ENCODE measurements at places on chromosomes 6 and 20. TPM values are rescaled to one million over a fixed set of nuclear protein-coding genes. Genes with fewer than 3 reads are reported as not detected.
A peak's percentile ranks its signal among the peaks of the same experiment; 100 is the strongest.

DNA sequence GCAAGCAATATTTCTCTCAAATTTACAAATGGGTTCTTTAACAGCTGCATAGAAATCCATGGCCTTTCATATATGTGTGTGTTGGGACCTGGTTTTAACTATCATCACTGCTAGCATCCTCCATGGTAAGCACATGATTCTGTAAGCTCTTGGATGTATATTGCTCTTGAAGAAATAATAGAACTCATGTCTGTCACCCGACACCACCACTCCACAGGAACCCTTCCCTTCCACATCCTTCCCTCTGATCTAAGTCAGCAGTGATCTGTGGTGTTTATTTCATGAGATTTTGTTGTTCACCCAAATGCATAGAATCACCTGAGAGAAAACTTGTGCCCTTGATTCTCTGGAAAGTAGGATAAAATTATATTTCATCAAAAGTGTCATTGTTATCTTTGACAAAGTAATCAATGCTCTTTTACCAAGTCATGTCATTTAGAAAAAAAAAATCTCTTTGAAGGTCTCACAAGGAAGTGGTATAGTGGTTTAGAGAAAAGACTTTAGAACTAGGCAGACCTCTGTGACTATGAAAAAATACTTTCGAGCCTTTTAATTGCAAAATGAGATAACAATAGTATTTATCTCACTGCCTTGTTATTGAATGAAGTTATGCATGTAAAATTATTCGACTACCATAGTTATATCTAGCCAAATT, 649.8 kb upstream of the SLC35B3 start:
- H3K4me1 ChIP-seq: no peaks in the 10 kb centered on the region
- no peak for DNase-seq
- no peak overlapping the region for H3K27ac ChIP-seq

GRCh38 chr6:34990971-34991560, 102.0 kb downstream of the ANKS1A start:
- H3K27ac ChIP-seq: no peak overlapping the region
- no peaks in the 10 kb centered on the region for H3K27me3 ChIP-seq
- peaks cover 26% of the 10 kb centered on the region for H3K36me3 ChIP-seq
- no peaks in the 10 kb centered on the region for H3K4me1 ChIP-seq
- H3K4me3 ChIP-seq: no peak overlapping the region
- DNase-seq: no peak

GRCh38 chr6:166739117-166739975, 112.3 kb upstream of the RPS6KA2 start:
- H3K27ac ChIP-seq: peak overlapping the region; percentile 64
- no peaks in the 10 kb centered on the region for H3K36me3 ChIP-seq
- H3K4me1 ChIP-seq: peaks cover 30% of the 10 kb centered on the region
- no peak for DNase-seq
- H3K27me3 ChIP-seq: no peaks in the 10 kb centered on the region

- no peak overlapping the region for H3K4me3 ChIP-seq
- H3K4me1 ChIP-seq: no peaks in the 10 kb centered on the region
- H3K27ac ChIP-seq: no peak overlapping the region
- H3K27me3 ChIP-seq: peaks cover 48% of the 10 kb centered on the region
- DNase-seq: no peak
These were observed 75.1 kb downstream of the PAX1 start for GRCh38 chr20:21780528-21780927.

GRCh38 chr20:59039233-59039632, 3.4 kb downstream of the PRELID3B start:
- H3K27ac ChIP-seq: no peak overlapping the region
- H3K27me3 ChIP-seq: no peaks in the 10 kb centered on the region
- no peak overlapping the region for H3K4me3 ChIP-seq
- peaks cover 25% of the 10 kb centered on the region for H3K36me3 ChIP-seq

DNA sequence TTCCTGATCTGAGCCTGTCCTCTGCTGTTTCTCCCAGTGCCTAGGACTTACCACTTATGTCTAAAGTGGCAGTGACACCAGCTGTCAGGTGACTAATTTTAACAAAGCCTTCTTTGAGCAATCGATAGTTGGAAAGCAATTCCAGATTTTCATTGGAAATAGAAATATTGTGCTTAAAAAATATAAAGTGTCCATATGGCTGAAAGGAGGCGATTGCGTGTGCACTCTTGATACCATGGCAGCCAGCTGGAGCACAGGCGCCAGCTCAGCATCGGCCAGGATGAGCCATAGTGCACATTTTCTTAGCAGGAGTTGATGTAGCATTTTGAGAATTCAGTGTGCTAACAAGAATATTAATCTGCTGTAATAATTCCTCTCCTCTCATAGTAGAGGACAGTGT, 70.0 kb downstream of the LRRC1 start:
- H3K36me3 ChIP-seq: no peaks in the 10 kb centered on the region
- peaks cover 24% of the 10 kb centered on the region for H3K4me1 ChIP-seq
- no peaks in the 10 kb centered on the region for H3K27me3 ChIP-seq
- H3K27ac ChIP-seq: no peak overlapping the region
- DNase-seq: no peak
- no peak overlapping the region for H3K4me3 ChIP-seq

DNA sequence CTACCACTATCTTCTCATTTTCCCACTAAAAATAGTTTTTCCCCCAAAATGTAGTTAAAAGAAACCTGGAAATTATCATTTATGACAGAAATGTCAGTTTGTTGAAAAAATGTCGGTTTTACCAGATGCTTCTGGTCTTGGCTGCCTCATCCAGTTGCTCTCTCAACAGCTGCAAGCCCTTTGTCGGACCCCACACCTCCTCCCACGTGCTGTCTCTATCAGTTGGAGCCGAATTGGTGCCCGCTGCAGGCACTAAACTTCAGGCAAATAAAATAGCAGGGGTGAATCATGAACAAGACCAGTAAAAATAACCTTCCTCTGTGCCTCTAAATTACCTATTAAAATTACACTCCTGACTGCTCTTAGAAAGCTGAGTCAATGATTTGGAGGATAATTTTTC, 129.5 kb upstream of the CEP162 start:
- H3K4me3 ChIP-seq: no peak overlapping the region
- peaks cover 30% of the 10 kb centered on the region for H3K27me3 ChIP-seq
- H3K27ac ChIP-seq: no peak overlapping the region
- no peaks in the 10 kb centered on the region for H3K36me3 ChIP-seq
- H3K4me1 ChIP-seq: peaks cover 20% of the 10 kb centered on the region
- DNase-seq: no peak

DNA sequence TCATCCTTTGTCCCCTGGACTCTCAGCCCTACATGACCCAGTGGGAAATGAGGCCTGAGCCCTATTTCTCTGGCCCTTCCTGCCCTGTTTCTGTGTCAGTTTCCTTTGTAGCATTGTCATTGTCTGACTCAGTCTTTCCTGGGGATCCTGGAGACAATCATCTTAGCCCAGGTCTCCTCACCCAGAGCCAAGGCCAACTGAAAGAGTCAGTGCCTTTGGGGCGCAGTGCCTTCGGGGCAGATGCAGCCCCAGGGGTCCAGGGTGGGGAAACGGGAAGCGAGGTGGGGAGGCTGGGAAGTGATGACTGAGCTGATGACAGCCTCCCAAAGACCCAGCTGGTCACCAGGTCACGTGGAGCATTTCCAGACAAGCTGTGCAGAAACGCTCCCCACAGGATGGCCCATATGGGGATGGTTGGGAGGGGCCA, 93.3 kb upstream of the SULF2 start:
- no peak overlapping the region for H3K4me3 ChIP-seq
- peaks cover 15% of the 10 kb centered on the region for H3K27me3 ChIP-seq
- H3K27ac ChIP-seq: no peak overlapping the region
- H3K4me1 ChIP-seq: peaks cover 17% of the 10 kb centered on the region

DNA sequence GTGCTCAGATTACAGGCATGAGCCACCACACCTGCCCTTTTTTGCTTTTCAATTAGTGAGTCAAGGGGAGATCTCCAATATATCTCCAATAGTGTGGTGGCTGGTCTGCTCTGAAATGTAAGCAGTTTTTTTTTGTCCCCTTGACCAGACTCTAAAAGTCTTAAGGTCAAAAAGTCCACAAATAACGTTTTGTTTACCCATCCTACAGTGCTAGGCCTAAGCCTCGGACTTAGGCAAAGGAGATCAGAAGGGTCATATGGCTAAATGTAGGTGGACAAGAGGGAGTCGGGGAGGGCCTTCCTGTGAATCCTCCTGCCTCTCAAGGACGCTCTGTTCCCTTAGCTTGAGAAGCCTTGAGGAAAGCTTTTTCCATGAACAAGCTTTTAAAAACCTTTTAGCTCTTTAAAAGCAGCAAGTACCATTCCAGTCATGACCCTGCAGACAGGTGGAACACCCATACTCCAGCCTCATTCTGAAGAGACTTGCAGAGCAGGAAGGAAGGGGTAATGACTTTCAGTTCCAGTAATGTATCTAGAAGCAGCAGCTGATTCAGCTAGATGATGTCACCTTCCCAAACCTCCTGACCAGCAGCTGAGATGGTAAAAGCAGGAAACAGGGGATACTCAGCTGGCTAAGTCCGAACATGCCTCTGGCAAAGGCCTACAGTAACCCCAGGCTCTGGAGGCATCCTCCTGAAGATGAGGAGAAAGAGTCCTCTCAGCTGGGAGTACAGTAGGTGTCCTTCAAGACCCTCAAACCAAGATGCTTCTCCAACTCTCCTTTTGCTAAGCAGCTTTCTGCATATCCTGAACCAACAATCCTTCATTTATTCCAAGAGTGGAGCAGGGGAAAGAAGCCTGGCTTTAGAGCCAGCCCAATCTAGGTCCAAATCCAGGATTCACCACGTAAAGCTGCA, 23.6 kb downstream of the BCL2L1 start:
- no peaks in the 10 kb centered on the region for H3K27me3 ChIP-seq
- peaks cover 17% of the 10 kb centered on the region for H3K36me3 ChIP-seq
- peaks cover 16% of the 10 kb centered on the region for H3K4me1 ChIP-seq
- no peak for DNase-seq

GRCh38 chr6:101393251-101393828, at the start of gene GRIK2:
TSS of gene GRIK2 (plus strand) at chr6:101393708.
- H3K27me3 ChIP-seq: peaks cover 87% of the 10 kb centered on the region
- H3K36me3 ChIP-seq: no peaks in the 10 kb centered on the region
- peaks cover 11% of the 10 kb centered on the region for H3K4me1 ChIP-seq
- no peak within 1 kb of the TSS for H3K27ac ChIP-seq

- H3K27ac ChIP-seq: no peak overlapping the region
- H3K4me3 ChIP-seq: no peak overlapping the region
- H3K4me1 ChIP-seq: peaks cover 19% of the 10 kb centered on the region
These were observed 24.4 kb downstream of the PROCR start for GRCh38 chr20:35196313-35196712.

GRCh38 chr6:128784266-128784665, 98.7 kb upstream of the LAMA2 start:
- DNase-seq: no peak
- H3K27me3 ChIP-seq: peaks cover 1% of the 10 kb centered on the region
- H3K4me3 ChIP-seq: no peak overlapping the region
- peaks cover 9% of the 10 kb centered on the region for H3K4me1 ChIP-seq

DNA sequence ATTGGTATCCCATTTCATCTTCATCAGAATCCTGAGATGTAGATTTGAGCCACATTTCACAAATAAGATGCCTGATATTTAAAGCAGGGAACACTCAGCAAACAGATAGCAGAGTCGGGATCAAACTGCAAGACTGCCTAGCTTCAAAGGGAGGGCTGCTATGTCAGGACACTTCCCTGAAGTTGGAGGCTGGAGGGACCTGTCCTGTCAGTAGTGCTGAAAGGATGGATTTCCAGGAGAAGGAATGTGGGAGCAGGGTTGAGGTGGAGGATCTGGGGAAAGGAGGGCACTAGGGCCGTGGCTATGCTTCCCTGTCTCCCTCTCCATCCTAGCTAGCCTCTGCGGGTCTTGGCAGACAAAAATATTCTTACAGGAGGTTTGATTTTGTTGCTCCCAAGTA, 32.2 kb downstream of the COX4I2 start:
- H3K27ac ChIP-seq: no peak overlapping the region
- peaks cover under 1% of the 10 kb centered on the region for H3K4me1 ChIP-seq
- peaks cover 11% of the 10 kb centered on the region for H3K36me3 ChIP-seq
- no peak overlapping the region for H3K4me3 ChIP-seq
- H3K27me3 ChIP-seq: no peaks in the 10 kb centered on the region

DNA sequence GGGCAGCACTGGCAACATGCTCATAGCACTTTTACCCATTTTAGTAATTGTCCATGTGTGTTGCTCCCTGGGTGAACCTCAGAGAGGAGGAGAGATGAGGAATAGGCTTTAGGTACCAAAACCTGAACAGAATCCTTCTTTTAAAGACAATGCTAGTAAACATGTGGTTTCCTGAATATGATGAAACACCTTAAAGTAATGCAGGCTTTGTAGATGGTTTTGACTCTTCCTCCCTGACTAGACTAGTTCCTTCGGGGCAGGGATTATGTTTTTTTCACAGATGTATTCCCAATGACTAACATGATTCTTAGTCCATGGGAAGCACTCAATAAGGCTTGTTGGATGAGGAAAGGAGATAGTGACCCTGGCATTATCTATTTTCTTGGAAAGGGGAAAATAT, 367.6 kb upstream of the JAG1 start:
- peaks cover 1% of the 10 kb centered on the region for H3K27me3 ChIP-seq
- DNase-seq: no peak
- H3K4me1 ChIP-seq: peaks cover 8% of the 10 kb centered on the region
- H3K4me3 ChIP-seq: no peak overlapping the region

DNA sequence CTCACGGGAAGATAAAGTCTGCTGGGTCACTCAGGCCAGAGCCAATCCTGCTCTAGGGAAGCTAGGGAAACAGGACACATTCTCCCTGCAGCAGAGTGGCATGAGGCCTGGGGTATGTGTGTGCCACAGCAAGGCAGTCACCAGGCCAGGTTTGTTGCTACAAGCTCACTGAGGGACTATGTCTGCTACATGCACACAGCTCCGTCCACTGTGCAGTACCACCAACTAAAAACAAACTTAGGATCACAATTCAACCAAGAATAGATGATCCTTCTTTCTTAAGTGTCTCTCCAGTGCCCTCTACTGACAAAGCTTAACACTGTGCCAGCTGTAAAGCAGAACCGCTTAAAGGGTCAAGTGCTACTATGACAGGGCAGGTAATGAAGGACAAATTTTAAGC, 192.5 kb downstream of the PTPRK start:
- H3K27me3 ChIP-seq: no peaks in the 10 kb centered on the region
- no peak for DNase-seq
- H3K27ac ChIP-seq: no peak overlapping the region
- no peak overlapping the region for H3K4me3 ChIP-seq

DNA sequence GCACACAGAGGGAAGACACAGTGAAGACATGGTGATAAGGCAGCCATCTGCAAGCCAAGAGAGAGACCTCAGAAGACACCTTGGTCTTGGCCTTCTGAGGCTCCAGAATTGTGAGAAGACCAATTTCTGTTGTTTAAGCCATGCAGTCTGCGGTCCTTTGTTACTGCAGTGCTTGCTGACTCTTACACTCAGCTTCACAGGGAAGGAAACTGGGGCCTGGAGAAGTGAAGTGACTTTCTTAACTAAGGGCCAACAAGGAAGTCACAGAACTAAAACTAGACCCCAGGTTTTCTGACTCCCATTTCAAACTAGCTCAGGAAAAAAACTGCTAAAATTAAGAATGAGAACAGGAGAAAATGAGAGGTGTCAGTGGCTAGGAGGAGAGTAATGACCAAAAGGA, 74.3 kb downstream of the TNFRSF21 start:
- no peak for DNase-seq
- no peak overlapping the region for H3K4me3 ChIP-seq
- no peaks in the 10 kb centered on the region for H3K27me3 ChIP-seq

HELZ2 gene
- 35.1 TPM for total RNA-seq

PBOV1 gene
- not detected for total RNA-seq

GPSM3 gene
- total RNA-seq: 8.6 TPM

CCN5 gene
- total RNA-seq: not detected

TTLL9 gene
- 0.67 TPM for total RNA-seq

TMEM74B gene
- 1.1 TPM for total RNA-seq

ITPA gene
- total RNA-seq: 54.7 TPM

Measured in mesothelial cell of epicardium (in vitro differentiated cells).